HFF-Myc (cell line): ENCODE measurements at places on chromosomes 3 and 15.

GRCh38 chr15:60407415-60407805 lies 9.6 kb upstream of the ANXA2 start:
- peak; percentile 92 for DNase-seq

- no peak for DNase-seq
Measured at GRCh38 chr3:143172062-143172794, 52.7 kb downstream of the CHST2 start.

DNA sequence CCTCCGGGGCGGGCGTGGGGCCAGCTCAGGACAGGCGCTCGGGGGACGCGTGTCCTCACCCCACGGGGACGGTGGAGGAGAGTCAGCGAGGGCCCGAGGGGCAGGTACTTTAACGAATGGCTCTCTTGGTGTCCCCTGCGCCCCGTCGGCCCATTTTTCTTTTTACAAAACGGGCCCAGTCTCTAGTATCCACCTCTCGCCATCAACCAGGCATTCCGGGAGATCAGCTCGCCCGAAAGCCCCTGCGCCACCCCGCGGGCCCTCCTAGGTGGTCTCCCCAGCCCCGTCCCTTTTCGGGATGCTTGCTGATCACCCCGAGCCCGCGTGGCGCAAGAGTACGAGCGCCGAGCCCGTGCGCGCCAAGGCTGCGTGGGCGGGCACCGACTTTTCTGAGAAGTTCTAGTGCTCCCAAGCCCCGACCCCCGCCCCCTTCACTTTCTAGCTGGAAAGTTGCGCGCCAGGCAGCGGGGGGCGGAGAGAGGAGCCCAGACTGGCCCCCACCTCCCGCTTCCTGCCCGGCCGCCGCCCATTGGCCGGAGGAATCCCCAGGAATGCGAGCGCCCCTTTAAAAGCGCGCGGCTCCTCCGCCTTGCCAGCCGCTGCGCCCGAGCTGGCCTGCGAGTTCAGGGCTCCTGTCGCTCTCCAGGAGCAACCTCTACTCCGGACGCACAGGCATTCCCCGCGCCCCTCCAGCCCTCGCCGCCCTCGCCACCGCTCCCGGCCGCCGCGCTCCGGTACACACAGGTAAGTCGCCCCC lies at the start of gene THBS1:
THBS1 (plus strand) TSS at position 595 of the 757 bp plus-strand sequence. CDS start 779 bp downstream, outside the sequence.
- peak; percentile 78 for DNase-seq

DNA sequence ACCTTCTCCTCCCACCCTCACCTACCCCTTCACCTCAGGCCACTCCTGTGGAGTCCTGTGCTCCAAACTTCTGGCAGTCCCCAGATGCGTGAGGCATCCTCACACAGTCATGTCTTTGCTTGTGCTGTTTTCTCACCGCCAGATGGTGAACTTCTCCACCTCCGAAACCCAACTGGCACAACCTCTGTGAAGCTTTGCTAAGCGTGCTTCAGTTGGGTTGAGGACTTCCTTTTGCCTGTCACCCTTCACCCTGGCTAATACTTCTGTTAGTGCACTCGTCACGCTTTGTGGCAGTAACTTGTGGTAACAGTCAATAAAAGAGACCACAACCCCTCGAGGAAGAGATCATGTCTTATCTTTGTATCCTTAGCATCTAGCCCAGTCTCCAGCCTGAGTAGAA lies 42.0 kb upstream of the SKOR1 start:
- no peak for DNase-seq

DNA sequence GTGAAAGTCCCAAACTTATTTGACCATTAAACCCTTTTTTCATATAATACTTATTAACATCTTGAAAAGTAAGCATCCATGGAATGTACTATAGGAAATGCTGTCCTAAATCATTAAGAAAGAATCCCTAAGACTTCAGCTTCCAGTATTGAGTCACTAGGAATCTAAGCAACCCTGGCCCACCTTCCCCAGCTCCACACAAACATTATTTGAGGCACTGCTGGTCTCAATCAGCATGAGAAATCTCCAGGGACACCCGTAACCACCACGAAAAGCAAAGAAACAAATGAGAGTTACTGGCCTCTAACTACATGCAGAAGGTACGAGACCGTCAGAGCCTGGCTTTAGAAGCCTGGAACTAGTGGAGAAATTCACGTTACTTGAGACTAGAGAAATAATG lies 68.2 kb downstream of the POLQ start:
- DNase-seq: peak; percentile 15
